ENCODE measurements at places on chromosomes 11 and 22. TPM values are rescaled to one million over a fixed set of nuclear protein-coding genes. Genes with fewer than 3 reads are reported as not detected.

GRCh38 chr11:87421422-87421821, 383.7 kb downstream of the TMEM135 start:
- peak; percentile 60 for DNase-seq

The PANX3 gene
- polyA plus RNA-seq, result not detected

- no peak for DNase-seq
These were observed 45.3 kb downstream of the C22orf31 start for GRCh38 chr22:29016067-29016938.

The RIMBP3C gene
- polyA plus RNA-seq, result 0.39 TPM

DNA sequence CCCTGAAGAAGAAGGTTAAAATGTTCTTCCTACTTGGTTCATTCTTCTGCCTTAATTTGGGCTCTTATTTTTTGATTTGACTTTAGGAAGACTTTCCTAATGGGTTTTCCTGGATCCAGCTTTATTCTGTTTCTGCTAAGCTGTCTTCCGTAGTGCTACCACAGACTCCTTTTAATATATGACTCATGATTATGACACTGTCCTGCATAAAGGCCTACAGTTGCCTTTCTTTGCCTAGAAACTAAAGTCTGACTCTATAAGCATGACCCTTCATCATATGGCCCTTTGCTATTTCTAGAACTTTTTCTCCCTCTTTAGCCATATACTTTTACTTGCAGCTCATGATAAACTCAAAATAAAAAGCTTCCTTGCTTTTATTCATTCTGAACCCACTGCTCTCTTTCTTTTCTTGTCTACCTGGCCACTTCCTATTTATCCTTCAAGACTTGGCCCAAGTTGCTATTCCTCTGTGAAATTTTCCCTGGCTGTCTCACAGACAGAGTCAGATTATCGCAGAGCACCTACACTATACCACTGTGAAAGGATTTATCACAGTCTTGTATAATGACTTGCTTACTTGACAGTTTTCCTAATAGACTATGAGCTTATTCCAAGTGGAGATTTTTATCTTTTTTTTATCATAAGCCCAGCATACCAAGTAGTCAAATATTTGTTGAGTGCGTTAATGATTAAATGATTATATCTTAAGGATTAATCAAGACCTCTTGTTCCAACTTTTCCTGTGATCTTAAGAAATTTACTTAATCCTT, 24.7 kb downstream of the TBCEL start:
- no peak for DNase-seq
